ENCODE measurements at places on chromosomes 5 and 9.

GRCh38 chr9:135514342-135515082, 6.7 kb upstream of the LCN1 start:
- peak; percentile 12 for DNase-seq

DNA sequence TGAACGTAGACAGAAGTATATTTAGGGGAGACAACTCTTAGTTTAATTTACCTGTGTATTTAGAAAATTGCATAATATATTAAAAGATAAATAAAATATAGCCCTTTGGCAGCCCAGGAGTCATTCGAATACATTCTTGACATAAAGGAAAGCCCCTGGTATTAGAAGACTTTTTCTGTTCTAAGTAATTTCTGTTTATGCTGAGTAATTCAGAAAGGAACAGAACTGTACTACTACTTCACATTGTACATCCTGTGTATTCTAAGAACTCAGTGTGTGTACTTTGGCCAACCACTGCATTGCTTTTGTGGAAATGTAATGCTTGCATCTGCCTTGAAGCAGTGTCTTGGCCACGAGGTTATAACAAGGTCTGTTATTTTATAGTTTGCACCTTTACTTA, 136.4 kb downstream of the KDM4C start:
- DNase-seq: no peak

GRCh38 chr9:127074561-127075548, 47.6 kb downstream of the ANGPTL2 start:
- DNase-seq: peak; percentile 33

GRCh38 chr5:88602584-88602983, 280.4 kb downstream of the MEF2C start:
- DNase-seq: no peak

DNA sequence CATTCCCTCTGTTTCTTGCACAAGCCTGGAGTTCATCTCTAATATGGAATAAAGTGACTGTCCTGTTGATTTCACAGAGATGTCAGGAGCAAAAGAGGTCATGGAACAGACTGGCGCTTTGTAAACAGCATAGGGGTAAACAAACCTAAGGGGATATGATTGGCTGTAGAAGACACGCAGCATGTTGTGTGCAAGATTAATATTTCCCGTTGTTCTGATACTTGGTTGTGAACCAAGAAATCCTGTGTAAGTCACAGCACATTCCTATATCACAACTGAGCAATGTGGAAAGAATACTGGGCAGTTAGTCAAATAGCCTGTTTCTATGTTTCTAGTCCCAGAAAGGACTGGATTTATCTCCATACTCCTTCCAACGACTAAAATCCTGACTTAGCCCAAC, 3.2 kb downstream of the ADAMTS12 start:
- DNase-seq: no peak

DNA sequence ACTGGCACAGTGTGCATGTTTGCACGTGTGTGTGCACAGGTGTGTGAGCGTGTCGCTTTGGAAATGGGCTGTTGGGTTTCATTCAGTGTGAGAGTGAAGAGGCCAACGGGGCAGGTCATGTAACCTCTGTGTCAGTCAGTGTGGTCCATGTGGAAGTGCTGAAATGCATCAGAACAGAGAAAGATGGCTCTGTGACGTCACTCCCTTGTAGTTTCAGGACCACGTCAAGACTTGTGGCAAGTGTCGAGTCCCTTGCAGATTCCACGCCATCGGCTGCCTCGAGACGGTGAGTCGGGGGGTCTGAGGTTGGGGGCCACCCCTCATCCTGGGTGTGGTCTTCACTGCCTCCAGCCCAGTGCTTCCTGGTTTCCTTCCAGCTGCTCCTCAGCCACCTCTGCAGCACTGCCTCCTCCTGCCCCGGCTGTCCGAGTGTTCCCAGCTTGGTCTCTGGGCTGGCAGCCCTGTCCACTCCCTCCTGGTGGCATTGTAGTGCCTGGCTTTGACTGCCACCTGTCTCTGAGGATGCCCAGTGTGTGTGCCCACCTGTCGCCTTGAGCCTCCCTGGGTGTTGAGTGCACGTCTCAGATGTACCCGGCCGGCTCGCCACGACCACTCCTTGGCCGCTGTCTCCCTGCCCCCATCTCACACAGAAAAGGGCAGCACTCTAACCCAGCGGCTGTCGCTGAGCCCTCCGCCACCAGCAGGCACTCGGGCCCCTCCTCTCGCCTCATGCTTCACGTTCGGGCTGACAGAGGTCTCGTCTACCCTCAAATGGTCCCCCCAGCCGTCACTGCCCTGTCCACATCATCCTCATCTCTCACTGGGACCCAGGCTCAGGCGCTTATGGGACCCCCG, 28.0 kb downstream of the FBXW5 start:
- DNase-seq: no peak

- DNase-seq: no peak
These were observed 67.9 kb downstream of the STK10 start for GRCh38 chr5:172119921-172120688.

GRCh38 chr5:37436146-37436934, 57.2 kb downstream of the WDR70 start:
- no peak for DNase-seq

DNA sequence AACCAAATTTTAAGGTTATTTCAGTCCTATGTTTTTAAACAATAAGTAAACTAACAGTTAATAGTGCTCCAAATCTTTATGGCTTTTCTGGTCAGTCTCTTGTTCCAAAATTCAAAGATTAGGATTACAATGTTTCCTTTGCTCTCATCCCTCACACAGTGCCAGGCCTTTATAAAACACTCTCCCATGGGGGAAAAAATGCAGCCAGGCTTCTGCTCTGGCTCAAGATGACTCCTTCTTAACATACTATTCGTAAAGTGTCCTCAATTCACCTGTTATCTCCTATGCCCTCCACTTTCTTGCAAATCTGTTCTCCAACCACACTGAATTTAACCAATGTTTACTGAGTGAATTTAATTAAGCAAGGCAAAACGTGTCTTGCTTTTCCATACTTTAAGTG, 1.4 kb downstream of the CEP120 start:
- DNase-seq: no peak
